ENCODE measurements at places on chromosomes 16 and 17.

DNA sequence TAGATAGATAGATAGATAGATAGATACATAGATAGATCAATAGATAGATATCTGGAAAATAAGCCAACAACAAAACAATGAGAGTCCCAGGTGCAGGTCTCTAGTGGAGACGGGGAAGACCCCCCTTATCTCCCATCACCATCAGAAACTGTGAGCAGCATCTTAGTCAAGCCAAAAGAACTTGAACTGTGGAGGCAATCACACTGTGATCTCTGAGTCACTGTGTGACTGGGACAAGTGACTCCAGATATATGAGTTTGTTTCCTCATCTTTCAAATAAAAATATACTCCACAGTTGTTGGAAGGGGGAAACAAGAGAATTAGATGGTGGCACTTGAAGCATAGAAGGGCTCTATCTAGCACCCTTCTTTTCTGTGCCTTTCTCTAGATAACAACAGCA, 42.1 kb downstream of the NOG start:
- no peak for DNase-seq

DNA sequence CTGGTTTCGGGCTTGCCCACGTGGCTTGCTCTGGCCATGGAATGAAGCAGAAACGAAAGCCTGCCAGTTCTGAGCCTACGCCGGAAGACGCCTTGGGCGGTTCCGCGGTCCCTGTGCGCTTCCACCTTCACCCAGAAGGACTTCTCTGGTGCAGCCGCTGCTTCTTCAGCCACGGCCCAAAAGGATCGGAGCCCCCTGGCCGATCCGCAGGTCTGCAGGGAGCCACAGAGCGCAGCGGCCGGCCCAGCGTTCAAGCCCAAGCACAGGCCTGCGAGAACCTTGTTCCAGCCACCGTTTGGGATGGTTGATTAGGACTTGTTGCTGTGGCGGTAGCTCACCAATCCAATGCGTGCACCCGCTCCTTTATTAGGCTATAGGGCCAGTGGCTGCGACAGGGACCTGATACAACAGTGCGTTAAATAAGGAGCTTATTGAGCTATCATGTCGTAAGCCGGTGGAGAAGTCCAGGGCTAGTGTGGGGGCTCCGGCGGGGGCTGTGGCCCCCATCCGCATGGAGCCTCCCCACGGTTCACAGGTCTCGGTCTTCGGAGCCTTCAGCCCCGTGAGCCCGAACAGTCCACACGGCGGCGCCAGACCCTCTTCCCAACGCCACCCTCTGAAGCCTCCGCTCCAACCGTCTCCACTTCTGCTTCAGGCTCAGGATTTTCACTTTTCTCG, 10.2 kb upstream of the MPP2 start:
- DNase-seq, result no peak

DNA sequence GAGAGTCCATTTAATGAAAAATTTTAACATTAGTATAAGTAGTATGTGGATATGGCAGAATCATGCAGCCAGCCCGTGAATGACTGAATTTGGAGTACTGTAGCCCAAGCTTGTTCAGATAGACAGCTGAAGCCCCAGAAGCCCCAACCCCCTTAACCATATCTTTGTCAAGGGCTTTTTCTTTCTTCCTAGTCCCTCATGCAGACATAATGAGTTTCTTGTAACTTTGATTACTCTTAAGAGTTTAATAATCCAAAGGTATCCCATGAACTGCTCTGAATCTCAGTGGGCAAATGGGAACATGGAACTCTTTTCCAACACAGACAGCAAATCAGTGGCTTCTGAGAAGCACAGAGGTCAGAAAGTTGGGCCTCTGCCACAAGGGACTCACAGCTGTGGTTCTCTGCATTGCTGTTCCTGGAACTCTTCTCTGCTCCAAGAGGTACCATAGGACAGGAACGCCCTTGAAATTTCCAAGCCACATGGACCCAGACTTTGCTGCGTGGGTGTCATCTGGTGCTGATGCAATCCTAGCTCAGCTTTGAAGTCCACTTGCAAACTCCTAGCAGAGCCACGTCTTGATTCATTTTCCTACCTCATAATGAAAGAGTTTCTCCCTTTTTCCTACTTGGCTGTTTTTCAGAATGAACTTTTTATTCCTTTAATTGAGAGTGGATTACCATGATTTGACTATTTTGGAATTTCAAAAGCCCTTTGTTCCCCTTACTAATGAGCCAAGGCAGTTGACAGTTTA, 18.1 kb downstream of the LYRM1 start:
- DNase-seq, result no peak

- DNase-seq, result peak; percentile 35
Measured at GRCh38 chr17:81480140-81481072, 32.2 kb downstream of the ACTG1 start.

DNA sequence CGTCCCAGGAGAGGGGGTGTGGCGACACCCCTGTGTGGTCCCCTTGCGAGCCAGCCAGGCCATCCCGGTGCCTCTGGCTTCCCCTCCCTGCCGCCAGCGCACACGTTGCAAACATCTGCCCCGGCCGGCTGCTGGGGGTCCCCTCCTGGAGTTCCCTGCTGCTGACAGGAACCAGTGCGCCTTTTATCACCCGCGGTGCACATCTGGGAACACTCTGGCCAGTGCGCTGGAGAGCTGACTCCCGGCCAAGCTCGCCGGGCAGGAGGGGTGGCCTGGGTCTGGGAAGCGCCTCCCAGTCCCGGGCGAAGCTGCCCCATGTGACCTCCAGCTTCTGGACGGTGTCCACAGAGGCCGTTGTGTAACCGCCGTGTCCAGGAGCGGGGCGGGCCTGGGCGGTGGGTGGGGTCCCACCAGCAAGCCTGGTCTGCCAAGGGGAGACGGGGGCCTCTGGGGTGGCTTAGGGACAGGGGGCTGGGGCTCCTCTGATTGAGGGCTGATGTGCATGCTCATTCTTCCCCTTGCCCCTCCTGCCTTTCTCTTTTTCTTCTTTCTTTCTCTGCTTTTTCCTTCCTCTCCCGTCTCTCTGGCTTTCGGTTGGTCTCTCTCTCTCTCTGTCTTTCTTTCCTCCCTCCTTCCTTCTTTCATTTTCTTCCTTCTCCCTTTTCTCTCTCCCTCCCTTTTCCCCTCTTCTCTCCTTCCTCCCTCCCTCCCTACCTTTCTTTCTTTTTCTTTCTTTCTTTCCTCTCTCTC, 25.2 kb upstream of the CIBAR2 start:
- DNase-seq, result no peak

GRCh38 chr17:75783803-75784472, 668 bp upstream of the UNK start:
- no peak for DNase-seq

- no peak for DNase-seq
Measured at GRCh38 chr17:34822007-34822739, 139.1 kb downstream of the CCT6B start.

- DNase-seq, result no peak
Measured at GRCh38 chr16:52705122-52705521, 158.2 kb upstream of the TOX3 start.

DNA sequence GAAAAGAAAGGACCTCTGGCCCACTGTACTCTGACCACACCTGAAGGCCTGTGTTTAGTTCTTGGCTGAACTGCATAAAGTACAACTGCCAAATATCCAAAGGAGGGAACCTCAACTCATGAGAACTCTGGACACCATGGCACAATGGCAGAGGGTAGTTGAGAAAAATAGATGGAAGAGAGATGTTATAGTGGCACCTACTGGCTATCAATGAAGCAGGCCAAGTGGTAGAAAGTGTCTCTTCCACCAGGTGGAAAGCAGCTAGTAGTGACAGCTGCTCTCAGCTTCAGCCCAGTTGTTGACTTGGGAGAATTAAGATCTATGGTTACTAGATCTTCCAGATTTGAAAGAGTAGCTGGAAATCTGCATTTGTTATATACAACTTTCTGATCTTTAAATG, 3.2 kb downstream of the MED31 start:
- DNase-seq, result no peak

DNA sequence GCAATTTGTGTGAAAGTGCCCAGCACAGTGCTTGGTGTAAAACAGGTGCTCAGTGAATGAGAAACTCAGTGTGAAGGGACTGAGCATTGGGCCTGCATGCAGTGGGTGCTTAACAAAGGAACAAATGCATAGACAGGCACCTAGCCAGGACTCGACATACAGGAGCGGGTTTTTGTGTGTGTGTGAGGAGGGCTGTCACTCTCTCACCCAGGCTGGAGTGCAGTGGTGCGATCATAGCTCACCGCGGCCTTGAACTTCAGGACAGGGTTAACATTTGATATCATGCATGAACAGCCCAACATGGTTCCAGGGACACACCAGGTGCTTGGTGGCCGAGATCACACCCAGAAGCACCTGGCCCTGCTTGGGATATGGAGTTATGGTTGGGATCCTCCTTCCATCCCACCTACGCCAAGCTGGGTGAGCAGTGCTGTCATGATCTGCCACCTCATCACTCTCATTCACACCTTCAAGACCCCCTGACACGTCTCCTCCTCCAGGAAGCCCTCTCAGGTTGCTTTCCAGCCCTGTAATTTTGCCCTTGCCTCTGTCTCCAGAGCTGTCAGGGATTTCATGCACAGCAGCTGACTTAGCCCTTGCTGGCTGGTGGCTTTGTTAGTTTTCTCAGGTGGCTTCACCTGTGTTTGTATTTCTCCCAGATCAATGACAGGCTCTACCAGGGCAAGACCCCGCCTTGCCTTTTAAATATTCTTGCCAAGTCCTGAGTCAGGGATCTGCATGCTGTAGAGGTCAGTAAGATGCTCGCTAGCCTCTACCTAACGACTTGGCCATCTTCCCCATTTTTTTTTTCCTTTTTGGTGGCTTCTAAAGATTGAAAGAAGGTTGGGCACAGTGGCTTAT, 66.4 kb downstream of the OR1D5 start:
- DNase-seq, result no peak

DNA sequence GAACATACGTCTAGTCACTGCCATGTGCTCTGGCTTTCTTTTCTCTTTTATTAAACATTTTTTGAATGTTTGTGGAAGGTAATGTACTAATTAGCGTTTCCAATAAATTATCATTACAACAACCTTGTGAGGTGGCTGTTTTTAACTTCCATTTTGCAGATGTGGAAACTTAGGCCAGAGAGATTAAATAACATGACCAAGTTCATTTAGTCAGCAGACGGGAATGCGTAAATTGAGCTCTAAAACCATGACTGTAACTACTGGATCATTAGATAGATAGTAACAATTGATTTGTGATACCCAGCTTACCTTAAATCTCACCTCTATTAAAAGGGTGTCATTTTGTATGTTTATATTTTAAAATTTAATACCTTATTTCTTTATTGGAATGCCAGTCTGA, 49.4 kb downstream of the RABEP1 start:
- DNase-seq, result no peak

GRCh38 chr17:22251498-22251897, 559.2 kb downstream of the KCNJ18 start:
- no peak for DNase-seq

DNA sequence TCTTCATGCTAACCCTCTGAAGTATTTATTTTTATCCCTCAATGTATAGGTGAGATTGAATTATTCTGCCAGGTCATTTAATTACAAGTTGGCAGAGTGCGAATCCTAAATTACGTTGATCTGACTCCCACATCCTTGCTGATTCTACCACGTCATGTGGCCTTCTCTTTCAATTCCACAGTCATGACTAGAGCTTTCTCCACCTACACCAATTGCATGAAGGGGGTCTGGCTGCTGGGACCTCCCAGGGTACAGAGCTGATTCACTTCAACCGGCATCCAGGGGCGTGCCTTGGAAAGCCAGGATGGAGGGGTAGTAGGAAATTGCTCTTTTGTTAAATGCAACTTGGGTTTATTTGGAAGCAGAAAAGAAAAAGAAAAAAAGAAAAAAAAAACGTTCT, 41.1 kb upstream of the CDH13 start:
- DNase-seq, result no peak

DNA sequence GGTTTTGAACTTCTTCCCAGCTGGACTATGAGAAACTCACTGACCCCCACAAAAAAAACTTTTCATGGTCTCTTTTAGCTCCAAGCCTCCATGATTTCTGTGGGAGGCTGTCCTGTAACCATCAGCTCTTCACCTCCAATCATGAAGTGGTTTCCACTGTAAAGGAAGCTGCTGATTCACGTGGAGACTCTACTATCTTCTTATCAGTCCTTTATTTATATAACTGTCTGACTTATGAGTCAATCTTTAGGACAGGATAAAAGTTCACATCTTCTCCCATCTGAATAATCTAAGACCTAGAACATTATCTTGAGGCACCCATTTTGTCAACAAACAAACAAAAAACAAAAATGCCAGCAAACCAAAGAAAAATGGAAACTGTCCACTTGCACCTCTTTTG, 409.9 kb downstream of the SLC39A11 start:
- DNase-seq, result no peak

DNA sequence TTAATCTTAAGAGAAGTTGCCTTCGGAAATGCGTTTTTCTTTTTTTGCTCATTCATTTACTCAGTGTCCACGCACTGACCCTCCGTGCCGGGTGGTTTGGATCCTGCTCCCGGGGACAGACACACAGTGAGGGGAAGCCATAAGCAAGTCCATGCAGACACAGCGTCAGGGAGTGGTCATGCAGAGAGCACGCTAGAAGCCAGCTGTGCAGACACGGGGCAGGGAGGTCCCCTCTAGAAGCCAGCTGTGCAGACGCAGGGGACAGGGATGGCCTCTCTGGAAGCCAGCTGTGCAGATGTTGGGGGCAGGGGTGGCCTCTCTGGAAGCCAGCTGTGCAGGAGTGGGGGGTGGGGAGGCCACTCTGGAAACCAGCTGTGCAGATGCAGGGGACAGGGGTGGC, 4.8 kb downstream of the GAA start:
- DNase-seq, result no peak

GRCh38 chr17:63974594-63975192, 2.0 kb upstream of the SCN4A start:
- DNase-seq, result no peak

GRCh38 chr17:66002063-66002585, 189.8 kb downstream of the CEP112 start:
- DNase-seq, result no peak

- no peak for DNase-seq
Measured at GRCh38 chr16:49593424-49594040, 219.9 kb downstream of the C16orf78 start.

GRCh38 chr17:38404174-38404943, 23.9 kb upstream of the ARHGAP23 start:
- DNase-seq, result no peak

GRCh38 chr17:34820248-34820801, 140.9 kb downstream of the CCT6B start:
- no peak for DNase-seq

DNA sequence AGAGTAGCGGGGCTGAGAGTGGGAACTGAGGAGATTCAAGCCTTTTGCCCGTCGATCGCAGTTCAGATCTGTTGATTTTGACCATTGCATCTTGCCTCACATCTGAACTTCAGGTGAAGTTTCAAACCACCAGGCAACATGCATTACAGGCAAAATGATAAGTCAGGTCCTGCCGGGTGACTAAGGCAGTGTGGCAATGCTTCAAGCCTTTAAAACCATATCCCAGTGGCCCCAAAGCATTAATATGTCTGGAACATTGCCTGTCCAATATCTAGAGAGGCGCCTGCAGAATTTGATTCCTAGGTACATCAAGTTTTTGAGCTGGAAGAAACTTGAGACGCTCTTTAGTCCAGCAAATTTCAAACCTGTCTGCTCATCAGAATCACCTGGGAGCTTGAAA, 502.8 kb downstream of the MAF start:
- DNase-seq, result no peak

GRCh38 chr17:4233668-4234258, 30.0 kb downstream of the ANKFY1 start:
- DNase-seq, result no peak

- DNase-seq, result no peak
Measured at GRCh38 chr17:7064261-7064660, 15.8 kb downstream of the CLEC10A start.
